ENCODE measurements at places on chromosomes 3 and 15.

GRCh38 chr15:73568564-73569280 is 64.5 kb downstream of the NPTN start:
- DNase-seq: no peak

DNA sequence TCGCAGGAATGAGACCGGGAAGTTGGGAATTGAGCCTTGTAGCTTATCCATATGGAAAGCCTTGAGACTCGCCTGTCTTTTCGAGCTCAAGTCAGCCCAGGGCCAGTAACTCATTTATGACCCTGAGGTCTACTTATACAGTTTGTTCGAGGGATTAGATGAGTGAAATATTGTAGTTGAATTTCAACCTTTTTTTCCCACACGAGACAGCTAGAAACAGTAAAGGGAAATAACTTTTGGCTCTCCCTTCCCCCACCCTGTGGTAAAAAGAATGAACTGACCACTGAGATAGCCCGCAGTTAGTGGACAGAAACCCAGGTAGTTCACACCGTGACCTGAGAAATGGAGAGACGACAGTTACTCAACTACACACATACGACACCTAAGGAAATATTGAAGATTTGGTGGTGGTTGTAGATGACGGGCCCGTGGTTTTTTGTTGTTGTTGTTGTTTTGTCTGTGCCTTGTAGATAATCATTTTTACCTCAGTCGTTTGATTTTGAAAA is 841 bp downstream of the EIF3J start:
- no peak for DNase-seq

DNA sequence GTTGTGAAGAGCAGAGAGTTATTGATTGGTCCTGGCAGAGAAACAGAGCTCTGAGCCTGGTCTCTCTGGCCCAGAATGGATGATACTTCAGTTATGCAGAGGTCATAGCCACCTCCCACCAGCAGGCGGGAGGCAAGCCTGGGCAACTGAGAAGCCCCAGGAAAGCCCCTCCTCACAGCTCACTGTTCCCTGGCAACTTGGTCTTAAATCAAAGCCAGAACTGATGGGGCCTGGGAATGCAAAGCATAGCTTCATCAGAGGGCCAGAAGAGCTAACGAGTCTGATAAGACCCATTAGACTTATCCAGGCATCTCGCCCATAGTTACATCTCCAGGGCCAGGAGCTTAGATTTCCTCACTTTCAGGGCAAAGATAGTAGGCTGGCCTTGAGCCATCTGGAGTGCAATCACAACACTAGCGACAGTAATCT is 5.5 kb upstream of the COLQ start:
- no peak for DNase-seq

DNA sequence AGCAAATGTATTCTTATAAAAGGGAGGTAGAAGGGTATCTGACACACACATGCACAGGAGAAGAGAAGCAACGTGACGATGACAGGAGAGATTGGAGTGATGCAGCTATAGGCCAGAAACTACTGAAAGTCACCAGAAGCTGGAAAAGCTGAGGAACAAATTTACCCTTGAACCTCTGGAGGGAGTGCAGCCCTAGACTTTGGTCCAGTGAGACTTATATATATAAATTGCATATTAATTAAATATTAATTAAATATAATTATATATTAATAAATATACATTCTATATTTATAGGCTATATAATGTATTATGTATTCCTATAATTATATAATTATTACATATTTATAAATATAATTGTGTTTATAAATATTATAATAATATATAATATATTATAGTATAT is 96.5 kb upstream of the LMCD1 start:
- DNase-seq: no peak

GRCh38 chr3:55198554-55198953 is 270.7 kb upstream of the LRTM1 start:
- no peak for DNase-seq

DNA sequence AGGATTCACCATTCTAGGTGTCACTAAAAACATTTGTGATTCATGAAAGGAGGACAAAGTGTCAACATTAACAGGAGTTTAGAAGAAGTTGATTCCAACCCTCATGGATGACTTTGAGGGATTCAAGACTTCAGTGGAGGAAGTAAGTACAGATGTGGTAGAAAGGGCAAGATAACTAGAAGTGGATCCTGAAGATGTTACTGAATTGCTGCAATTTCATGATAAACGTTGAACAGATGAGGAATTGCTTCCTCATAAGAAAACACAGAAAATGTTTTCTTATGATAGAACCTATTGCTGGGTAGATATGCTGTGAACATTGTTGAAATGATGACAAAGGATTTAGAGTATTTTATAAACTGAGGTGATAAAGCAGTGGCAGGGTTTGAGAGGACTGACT is 23.5 kb upstream of the ATP2C1 start:
- no peak for DNase-seq

GRCh38 chr3:187518616-187519015 is 150.4 kb downstream of the RTP4 start:
- DNase-seq: no peak

GRCh38 chr3:64163019-64163754 is 62.1 kb downstream of the PRICKLE2 start:
- no peak for DNase-seq

DNA sequence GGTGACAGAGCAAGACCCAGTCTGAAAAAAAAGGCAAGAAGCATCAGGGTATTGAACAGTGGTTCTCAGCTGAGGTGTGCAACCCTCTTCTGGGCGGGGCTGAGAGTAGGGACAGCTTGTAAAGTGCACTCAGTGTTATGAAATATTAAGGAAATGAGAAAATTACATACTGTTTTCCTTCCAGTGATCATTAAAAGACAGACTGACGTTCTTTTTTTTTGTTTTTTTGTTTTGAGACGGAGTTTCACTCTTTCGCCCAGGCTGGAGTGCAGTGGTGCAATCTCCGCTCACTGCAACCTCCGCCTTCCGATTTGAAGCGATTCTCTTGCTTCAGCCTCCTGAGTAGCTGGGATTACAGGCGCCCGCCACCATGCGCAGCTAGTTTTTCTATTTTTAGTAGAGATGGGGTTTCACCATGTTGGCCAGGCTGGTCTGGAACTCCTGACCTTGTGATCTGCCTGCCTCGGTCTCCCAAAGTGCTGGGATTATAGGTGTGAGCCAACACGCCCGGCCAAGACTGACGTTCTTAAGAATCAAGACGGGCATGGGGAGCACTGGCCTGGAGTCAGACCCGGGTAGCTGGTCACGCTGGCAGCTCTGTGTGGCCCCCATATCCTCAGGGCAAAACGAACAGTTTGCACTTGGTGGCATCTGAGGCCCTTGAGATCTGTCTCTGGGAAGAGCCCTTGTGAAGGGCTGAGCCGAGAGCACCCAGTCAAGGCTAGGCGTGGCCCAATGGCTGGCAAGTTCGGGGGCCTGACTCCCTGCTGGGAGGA is 11.4 kb downstream of the MAN2A2 start:
- DNase-seq: no peak

GRCh38 chr15:29106551-29107290 is 162.9 kb downstream of the NSMCE3 start:
- DNase-seq: no peak

DNA sequence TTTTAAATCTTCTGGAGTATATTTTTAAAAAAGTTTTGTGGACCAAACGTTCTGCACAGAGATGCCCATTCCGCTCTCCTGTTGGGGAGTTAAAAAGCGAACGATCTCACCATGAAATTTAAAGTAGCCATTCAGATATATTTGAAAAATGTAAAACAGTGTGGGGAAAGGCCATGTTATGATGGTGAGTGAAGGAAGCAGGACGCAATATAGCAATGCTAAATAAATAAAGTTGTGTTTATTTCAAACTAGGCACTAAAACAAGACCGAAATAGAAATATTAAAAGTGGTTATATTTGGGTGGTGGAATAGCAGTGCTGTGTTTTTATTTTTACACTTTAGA is 327 bp upstream of the CCDC13 start:
- DNase-seq: no peak

DNA sequence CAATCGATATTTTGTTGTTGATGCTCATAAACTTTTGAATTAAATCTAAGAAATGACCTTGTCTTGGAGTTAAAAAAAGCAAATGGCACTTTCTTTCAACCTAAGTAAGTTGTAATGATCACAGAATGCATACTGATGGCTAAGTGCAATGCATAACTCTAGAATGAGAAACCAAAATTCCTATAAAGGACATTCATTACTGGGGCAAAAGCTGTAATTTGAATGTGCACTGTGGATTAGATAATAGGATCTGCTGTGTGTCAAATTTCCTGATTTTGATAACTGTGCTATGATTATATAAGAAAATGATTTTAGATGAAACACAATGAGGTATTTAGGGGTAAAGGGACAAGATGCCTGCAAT is 14.3 kb downstream of the SIAH2 start:
- DNase-seq: no peak

- DNase-seq: no peak
Observed at GRCh38 chr15:34470892-34471291, 33.3 kb upstream of the GOLGA8A start.

GRCh38 chr3:127590282-127590592 is 296 bp downstream of the TPRA1 start:
- DNase-seq: peak; percentile 23

DNA sequence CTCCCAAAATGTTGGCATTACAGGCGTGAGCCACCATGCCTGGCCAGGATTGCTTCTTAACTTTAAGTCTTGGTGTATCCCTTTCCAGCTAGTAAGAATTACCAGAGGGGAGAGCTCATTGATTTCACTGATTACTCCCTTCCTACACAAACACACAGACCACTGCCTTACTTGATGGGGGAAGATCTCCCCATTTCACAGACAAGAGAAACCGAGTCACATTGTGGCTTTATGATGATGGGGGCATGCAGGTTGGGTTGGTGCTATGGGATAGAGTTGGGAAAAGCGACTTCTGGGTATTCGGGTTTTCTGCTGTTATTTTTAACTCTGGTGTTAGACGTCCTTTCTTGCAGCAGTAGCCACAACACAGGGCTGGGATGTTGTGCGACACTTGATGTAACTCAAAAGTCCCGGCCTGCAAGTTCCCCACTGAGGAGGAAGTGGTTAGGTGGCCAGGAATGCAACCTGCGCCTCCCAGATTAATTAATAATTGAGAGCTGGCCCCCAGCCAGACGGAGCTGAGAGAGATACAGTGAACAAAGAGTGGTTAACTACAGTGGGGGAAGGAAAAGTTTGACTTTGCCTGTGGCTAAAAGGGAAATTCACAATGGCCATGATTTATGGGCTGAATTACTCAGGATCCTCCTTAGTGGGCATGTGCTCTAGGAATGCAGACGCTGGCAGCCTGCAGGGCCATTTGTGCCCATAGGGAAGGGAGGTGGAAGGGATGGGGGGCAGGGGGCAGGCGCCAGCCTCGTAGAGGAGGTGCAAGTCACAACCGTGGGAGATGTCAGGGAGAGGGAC is 63.6 kb downstream of the SMAD6 start:
- no peak for DNase-seq

- no peak for DNase-seq
Observed at GRCh38 chr15:63045879-63046278, 3.3 kb downstream of the TPM1 start.

DNA sequence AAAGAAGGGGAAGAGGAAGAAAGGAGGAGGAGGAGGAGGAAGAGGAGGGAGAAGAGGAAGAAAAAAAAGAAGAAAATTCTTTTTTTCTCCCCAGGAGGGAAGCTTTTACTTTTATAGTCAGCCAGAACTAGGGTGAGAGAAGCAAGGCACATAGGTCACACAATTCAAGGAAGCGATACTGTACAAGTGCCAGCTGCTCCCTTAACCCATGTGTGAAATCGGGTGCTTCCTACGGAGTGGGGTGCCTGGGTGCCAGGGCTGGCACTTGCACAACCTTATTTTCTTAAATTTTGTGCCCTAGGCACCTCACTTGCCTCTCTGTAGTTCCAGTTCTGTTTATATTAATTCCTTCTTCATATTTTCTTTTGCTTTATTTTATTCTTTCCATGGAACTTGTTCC is 150.4 kb downstream of the LIPC start:
- no peak for DNase-seq

DNA sequence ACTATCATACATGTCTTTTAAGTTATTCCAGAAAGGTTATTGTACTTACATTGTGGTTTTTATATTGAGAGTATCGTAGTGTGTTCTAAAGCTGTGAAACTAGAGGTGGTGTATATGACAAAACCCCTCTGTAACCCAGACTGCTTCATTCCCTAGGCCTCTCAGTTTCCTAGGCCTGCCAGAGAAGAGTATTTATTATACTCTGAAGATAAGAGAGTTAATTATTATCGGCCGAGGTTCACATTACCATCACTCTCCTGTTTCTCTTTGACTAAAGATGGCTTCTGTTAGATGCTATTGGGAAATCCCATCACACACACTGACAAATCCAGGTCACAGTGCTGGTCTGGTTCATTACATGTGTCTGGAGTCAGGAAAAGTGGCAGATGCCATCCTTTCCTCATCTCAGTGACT is 20.5 kb downstream of the EXOSC7 start:
- DNase-seq: no peak

DNA sequence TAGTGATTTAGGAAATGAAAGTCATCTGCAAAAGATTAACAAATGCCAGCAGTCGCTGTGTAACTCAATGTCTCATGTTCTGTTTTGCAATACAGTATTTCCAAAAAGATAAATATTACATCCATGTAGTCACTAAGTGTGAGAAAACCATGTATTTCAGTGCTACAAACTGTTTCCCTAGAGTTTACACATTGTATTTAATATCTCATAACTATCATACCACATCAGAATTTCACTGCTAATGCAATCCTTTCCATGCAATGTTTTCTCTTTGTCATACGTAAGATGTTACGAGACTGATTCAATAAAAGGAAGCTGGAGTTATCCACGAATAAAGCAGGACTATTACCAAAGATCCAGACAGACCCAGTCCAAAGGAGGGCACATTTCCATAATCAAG is 269.4 kb downstream of the GBE1 start:
- DNase-seq: no peak

DNA sequence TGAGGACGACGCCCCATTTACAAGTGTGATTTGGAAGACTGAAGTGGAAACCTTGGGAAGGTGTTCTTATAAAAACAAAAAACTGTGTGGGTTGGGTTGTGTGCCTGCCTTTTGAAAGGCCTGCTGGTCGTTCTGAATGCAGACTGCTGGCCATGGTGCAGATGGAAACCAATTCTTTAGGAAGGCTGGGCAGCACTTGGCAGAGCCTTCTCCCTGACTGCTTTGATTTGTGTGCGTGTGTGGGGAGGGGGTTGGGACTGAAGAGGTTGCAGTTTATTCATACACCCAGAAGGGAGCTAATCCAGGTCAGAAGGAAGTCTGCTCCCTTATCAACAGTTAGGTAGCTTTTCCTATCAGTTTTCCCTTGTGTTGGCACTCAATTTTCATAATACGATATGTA is 288.7 kb downstream of the SOX2 start:
- no peak for DNase-seq

- DNase-seq: no peak
Observed at GRCh38 chr15:87419344-87419743, 837.2 kb downstream of the NTRK3 start.

GRCh38 chr15:99474909-99475753 is 90.7 kb upstream of the MEF2A start:
- no peak for DNase-seq

DNA sequence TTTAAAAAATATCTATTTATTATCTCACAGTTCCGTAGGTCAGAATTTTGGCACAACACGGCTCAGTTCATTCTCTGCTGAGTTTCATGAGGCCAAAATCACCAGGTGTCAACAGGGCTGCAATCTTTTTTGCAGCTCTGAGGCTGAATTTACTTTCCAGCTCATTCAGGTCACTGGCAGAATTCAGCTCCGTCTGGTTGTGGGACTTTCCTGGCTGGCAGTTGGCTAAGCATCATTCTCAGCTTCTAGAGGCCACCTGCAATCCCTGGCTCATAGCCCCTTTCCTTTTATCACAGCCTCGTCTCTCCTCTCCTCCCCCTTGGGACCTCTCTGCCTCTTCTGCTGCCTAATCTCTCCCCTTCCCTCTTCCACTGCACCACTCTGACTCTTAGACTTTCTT is 174.0 kb upstream of the WNT5A start:
- no peak for DNase-seq

- DNase-seq: no peak
Observed at GRCh38 chr15:25728816-25729215, 134.3 kb downstream of the ATP10A start.

Measured in stimulated activated CD4-positive, alpha-beta T cell treated with anti-CD3 and anti-CD28 coated beads, Interleukin-4, amount 100 ng/mL, for 48 hours (primary cell).